Neural progenitor cell (in vitro differentiated cells): ENCODE measurements at places on chromosomes 6 and 20. TPM values are rescaled to one million over a fixed set of nuclear protein-coding genes. Genes with fewer than 3 reads are reported as not detected.
A peak's percentile ranks its signal among the peaks of the same experiment; 100 is the strongest.

Gene TP53TG5
- total RNA-seq = 0.06 TPM in 1 of 2 replicates, not detected in the other

Gene COL19A1
- total RNA-seq = 0.03 TPM in 1 of 2 replicates, not detected in the other

Gene TDRD6
- 0.09 and 0.15 TPM in 2 replicates for total RNA-seq

DNA sequence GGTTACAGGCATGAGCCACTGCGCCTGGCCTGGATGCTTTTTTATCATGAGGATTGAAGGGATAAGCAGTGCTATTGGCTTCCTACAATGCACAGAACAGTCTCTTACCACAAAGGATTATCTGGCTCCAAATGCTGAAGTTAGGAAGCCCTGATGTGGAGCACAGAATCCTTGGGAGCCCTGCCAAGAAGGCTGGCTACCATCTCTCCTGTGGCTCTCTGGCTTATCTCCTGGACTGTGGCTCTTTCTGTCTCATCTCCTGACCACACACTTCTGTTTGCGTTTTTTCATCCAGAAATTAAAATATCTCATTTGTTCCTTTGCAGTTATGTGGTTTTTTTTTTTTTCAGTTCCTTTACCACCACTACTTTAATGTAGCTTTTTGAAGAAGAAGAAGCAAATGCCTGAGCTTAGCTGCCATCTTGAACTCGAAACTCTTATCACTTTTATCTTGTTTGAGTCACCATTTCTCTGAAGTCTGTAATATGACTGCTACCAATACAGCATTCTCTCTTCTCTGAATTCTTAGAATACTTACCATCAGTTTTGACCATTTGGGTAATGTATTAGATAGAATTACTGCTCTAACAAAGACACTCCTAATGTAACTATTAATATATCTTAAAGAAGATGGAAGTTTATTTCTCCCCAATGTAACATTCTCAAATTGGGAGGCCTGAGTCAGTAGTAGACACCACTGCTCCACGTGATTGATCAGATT lies 1044.7 kb downstream of the KIF16B start:
- DNase-seq = no peak

- no peak for DNase-seq
Measured at GRCh38 chr20:12687476-12687875, 321.3 kb upstream of the SPTLC3 start.

- no peak for DNase-seq
Measured at GRCh38 chr6:38214159-38214558, 394.6 kb downstream of the ZFAND3 start.

DNA sequence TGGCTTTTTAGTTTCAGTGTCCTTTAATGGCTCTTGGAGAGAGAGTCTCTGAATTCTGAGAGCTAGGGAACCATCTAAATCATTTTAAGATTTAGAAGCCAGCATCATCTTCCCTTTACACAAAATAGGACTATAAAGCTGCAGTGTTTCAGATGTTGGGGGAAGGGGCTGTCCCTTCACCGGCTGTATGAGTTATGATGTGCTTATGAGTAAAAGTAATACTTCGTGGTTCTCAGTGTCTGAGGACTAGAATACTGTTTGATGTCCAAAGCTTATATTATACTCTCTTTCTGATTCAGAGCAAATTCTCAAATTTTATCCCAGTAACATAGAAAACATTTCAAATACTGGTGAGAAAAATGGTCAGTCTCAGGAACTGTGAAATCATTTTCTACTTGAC lies 63.5 kb upstream of the FAM8A1 start:
- no peak for DNase-seq

- no peak for DNase-seq
Measured at GRCh38 chr6:4599924-4600323, 176.3 kb upstream of the CDYL start.

DNA sequence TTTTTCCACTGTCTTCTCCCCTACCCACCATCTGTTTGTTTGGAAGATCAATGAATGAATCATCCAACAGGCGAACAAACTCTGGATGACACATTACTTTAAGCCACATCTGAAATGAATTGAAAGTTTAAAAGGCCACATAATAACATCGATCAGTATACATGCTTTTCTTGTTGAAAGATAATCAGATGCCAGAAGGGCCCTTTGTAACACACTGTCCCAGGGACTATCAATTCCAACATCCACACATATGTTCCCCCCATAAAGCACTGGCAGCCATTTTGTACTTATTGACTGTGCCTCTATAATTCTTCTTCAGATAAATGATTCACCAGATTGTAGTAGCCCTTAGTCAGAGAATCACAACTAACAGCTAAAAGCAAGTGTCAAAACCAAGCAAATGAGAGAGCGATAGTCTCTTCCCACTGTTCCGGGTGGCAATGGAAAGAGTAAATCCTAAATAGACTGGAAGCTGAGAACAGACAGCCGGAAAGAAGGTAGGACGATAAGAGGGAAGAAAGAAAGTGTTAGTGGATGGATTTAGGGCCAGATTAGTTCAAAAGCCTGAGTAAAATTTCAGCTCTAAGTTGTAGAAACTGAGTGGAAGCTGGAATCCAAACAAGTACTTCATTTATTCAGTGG lies 184.9 kb upstream of the TENT5A start:
- DNase-seq = no peak

DNA sequence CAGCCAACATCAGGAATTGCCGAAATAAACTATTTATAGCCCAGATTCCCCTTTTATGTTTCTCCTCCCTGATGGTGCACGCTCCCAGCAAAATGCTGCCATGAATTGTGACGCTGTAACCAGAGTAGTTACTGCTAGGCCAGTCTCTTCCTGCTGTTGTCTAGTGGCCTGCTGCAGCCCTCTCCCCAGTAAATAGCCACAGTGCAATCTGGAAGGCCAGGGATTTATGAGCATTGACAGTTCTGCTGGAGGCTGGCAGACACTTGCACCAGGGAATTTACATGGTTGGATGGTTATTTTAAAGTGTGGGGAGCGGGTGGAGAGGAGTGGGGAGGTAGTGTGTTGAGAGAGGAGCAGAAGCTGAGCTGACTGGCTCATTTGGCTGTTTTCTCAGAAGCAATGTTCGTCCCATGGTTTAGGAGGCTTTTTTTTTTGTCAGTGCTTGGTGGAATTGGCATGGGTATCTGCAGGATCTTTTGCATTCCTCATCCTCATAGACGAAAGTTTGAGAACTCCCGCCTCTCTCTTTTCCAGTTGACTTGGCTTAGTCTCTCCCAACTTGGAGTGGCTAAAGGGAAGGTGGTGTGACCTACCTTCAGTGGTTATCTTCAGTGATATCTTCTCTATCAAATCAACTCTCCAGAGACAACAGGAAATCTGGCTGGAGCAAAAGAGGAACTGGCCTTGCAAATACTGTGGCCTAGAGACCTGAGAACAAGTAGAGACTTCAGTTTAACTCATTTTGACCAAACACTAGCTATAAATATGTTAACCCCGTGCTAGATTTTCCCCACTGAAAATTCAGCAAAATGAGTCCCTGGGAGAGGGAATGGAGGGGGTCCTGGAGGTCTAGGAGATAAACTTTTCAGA lies 99.3 kb upstream of the VSTM2L start:
- DNase-seq = no peak

DNA sequence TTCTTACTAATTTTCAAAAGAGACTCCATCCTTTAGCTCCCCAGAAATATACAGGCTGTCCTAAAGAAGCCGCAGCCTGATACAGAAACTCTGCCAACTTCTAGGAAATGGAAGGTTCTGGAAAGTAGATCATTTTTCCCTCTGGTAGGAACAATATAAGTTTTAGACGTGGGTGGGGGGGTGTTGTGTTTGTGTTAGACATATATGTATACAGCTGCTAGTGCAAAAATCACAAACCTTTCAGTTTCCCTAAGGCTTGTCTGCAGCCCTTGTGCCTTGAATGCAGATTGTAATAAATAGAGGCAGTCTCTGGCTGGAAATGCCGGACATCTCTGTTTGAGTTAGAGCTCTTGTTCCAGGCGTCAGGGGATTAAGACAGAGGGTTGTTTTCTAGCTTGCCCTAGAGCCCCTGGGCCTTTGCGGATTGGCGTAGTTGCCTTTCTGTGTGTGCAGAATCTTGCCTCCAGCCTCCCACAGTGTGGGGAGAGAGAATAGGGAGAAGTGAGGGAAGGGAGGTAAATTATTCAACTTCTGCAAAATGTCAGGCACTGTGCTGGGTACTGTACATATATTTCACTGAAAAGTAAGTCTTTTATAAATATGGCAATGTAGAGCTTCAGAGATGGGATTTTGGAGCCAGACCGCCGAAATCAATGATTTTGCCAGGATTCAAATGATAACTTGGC lies 269.7 kb downstream of the PRL start:
- DNase-seq = peak; percentile 63

DNA sequence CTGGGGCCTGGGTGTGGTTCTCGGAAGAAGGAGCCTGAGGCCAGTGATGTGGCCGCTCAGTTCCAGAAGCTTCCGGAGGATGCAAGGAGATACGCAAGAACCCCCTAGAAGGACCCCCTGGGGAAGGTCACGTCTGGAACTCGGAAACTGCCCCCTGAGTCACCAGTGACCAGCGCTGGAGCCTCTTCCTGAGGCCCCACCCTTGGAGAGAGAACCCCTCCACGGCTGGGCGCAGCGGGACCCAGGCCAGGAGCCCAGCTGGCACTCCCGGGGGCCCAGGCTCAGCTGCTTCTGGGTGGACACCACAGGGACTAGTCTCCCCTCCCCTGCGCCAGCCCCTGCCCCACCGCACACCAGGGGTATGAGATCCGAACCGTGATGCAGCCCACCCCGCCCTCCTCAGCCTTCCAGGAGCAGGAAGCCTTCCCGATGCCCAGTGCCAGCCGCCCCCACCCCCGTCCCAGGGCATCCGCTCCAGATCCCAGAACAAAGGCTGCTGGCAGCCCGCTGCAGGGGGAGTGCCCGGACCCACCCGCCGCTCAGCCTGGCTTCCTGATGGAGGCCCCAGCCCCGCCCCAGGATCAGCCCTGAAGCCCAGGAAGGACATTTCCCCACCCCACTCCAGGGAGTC lies 7.5 kb downstream of the LAMA5 start:
- DNase-seq = no peak

GRCh38 chr6:166987930-166988329 lies 11.3 kb upstream of the CEP43 start:
- no peak for DNase-seq
